ENCODE measurements at places on chromosomes 3 and 15. TPM values are rescaled to one million over a fixed set of nuclear protein-coding genes. Genes with fewer than 3 reads are reported as not detected.

- no peak for DNase-seq
These were observed 249.2 kb downstream of the GABRG3 start for GRCh38 chr15:27220199-27220598.

GOLGA6A gene
- total RNA-seq, result not detected

- peak; percentile 70 for DNase-seq
These were observed 2.6 kb upstream of the MAP4 start for GRCh38 chr3:48018841-48019240.

GRCh38 chr3:60282866-60283265 is 968.4 kb downstream of the FHIT start:
- DNase-seq, result no peak

DNA sequence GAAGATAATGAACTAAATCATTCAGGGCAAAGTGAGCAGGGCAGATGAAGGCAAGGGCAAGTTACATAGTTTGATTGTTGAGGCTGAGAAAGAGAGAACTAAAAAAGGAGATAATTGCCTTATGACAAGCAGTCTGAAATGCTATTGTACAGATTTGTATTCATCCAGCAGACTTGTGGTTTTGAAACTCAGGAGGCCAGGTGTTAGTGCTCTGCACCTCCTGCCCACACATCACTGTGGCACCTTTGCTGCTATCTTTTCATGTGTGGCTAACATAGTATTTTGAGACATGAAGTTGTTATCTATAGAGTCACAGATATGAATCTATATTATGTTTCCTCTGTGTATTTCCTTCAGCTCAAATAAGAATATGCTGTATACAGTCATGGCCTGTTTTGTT is 24.3 kb upstream of the SUCLG2 start:
- DNase-seq, result no peak

- peak; percentile 49 for DNase-seq
These were observed 70.2 kb downstream of the FOXB1 start for GRCh38 chr15:60074181-60074885.

- DNase-seq, result no peak
These were observed 32.1 kb downstream of the CD200 start for GRCh38 chr3:112365035-112365434.

DNA sequence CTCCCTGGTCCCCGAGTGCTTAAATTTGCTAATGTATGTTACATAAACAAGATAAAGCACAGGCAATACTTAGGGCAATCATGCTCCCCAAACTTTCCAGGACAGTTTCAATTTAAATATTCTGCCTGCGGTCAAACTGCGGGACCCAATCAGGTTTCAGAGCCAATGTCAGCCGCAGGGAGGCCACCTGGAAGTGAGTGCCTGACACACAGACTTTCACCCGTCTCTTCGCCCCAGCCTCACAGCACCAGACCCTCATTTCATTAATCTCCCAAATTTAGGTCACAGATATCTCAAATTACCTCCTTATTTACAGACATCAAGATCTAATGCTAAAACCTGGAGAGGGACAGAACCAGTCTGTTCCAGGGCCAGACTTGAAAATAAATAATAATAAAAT is 107.2 kb upstream of the ALDH1A3 start:
- DNase-seq, result no peak

DNA sequence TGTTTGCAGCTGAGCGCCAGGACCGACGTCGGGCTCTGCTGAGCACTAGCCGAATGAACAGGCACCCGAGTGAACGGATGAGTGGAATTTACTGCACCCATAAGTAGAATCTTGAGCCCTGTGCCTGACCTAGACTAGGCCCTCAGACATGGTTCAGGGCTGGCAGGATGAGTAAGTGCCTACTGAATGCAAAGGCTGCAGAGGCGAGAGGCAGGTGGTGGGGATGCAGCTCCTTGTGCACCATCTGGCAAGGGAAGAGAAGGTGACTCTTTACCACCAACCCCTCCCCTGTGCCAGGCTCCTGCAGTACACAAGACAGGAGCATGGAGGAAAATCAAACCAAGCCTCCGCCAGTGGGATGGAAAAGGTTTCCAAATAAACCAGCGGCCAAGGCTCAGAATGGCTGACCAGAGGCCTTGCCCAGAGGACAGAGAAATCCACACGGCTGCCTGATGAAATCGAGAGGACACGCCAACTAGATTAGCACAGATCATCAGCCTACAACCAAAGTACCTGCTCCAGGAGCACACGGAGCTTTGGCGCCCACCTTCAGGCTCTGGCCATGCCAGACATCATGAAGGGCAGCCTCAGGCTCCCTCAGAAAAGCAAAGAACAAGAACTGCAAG is 141.7 kb upstream of the IQSEC1 start:
- DNase-seq, result no peak

THRB gene
- 8.7 TPM for total RNA-seq

DNA sequence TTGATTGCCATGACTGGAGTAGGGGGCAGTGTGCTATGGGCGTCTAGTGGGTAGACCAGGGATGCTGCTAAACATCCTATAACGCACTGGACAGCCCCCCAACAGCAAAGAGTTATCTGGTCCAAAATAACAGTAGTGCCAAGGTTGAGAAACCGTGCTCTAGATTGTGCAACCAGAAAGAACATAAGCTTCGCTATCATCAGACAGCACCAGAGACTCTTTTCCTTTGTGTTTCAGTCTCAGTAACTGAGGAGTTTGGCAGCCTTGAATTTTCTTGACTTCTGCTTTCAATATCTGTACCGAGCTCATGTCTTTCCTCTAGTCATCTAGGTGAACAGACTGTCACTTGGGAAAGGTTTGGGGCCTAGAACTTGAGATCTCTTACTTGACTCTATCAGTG is 8.8 kb downstream of the ARID3B start:
- DNase-seq, result no peak

SHC4 gene
- 2.2 TPM for total RNA-seq

DNA sequence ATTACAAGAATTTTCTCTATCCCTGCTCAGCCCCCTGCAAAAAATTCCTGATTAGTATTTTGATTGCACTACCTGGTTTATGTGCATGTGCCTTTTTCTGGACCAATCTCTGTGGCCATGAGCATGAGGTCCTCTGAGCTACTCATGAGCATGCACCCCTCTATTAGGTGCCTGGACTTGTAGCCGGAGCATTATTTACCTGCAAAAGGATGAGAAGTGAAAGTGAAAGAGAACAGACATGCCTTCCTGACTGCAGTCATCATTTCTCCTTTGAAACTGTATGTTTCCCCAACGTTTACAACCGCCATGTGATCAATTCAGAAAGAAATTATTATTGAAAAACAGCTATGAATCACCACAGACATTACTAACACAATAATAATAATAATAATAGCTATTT is 1008.8 kb downstream of the ROBO2 start:
- no peak for DNase-seq

ALDH1A2 gene
- 0.08 TPM for total RNA-seq

SLC27A2 gene
- total RNA-seq, result not detected

All from fibroblast of the aortic adventitia (primary cell).